Stimulated activated CD4-positive, alpha-beta T cell treated with anti-CD3 and anti-CD28 coated beads, Interleukin-1b, Interleukin-23, amount 100 ng/mL, for 48 hours (primary cell): ENCODE measurements at places on chromosomes 6 and 20.

GRCh38 chr20:30985386-30985785, 272.1 kb upstream of the DEFB115 start:
- no peak for DNase-seq

GRCh38 chr6:95413789-95414188, 163.5 kb upstream of the MANEA start:
- no peak for DNase-seq

GRCh38 chr6:108406943-108407342, 112.1 kb downstream of the AFG1L start:
- no peak for DNase-seq

DNA sequence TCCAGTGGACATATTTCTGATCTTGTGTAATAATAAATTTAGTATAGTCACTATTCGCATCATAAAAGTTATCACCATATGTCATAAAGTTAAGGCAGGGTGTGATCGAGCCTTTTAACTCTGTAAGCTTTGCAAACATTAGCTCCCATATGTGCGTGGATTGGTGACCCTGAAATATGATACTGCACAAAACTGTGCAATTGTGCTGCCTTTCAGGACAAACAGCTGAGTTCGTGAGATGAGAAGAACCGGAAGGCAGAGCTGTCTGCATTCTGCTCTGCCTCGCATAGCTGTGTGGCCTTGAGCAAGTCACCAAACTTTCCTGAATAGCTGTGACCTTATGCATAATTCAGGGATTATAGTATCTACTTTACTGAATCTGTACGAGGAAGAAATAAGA, 3.2 kb upstream of the PLEKHG1 start:
- DNase-seq: no peak

GRCh38 chr20:39993742-39994141, 695.3 kb downstream of the MAFB start:
- DNase-seq: no peak

- DNase-seq: no peak
These were observed 9.4 kb downstream of the STX11 start for GRCh38 chr6:144159742-144160141.

- DNase-seq: no peak
These were observed 56.1 kb upstream of the LAMP5 start for GRCh38 chr20:9458138-9458796.

DNA sequence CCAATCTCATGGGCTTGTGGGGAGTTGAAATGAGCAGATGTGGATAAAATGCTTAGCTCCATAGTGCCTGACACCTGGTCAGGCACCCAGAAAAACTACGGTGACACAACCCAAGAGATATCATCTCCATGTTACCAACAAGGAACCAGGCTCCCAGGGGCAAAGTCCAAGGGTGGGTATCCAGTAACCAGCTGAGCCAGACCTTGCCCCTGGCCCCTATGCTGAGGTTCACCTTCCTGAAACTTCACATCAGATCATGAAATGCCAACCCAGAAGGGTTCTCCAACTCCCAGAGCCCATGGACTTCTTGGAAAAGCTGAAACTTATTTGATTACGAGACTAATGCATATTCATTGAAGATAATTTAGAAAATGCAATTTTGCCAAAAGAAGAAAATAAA, 141.8 kb upstream of the KCNG1 start:
- DNase-seq: no peak

GRCh38 chr6:116409756-116410155, 39.0 kb downstream of the DSE start:
- DNase-seq: no peak

- peak; percentile 14 for DNase-seq
These were observed 1.9 kb upstream of the POU3F2 start for GRCh38 chr6:98832284-98833056.

DNA sequence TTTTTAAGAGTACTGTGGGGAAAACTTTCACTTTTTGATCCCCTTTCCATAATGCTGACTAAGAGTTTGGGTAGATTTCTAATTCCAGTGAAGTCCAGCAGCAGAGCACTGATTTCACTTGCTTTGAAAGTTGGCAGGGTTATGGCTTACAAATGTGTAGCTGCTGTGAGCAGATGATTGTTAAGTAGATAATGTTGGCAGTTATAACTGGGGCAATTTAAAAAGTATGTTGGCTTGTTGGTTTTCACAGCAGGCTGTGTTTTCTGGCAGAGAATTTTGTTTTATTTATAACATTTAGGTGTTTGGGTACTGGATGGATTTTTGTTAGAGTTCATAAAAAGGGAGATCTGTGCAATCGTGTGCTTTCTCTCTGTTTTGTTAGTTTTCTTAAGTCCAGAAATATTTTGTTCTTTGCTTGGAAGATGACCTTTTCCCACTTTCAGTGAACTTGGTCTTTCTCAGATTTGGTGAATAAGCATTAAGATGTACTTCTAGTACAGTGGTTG, 31.4 kb downstream of the AFDN start:
- no peak for DNase-seq

DNA sequence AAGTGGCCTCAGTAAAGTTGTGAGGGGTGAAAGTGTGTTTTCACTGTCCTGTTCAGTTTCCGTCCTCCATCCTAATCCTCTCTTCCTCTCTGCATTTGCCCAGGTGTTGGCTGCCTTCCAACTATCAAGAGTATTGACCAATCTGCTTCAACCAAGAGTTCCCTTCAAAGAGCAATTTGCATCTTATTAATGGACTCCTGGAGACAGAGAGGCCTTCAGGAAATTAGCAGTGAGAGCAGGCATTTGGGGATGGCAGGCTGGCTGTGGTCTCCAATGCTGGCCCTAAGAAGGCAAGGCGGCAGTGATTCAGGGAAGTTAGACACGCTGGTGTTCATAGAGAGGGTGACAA, 77.2 kb downstream of the GPR6 start:
- DNase-seq: no peak

DNA sequence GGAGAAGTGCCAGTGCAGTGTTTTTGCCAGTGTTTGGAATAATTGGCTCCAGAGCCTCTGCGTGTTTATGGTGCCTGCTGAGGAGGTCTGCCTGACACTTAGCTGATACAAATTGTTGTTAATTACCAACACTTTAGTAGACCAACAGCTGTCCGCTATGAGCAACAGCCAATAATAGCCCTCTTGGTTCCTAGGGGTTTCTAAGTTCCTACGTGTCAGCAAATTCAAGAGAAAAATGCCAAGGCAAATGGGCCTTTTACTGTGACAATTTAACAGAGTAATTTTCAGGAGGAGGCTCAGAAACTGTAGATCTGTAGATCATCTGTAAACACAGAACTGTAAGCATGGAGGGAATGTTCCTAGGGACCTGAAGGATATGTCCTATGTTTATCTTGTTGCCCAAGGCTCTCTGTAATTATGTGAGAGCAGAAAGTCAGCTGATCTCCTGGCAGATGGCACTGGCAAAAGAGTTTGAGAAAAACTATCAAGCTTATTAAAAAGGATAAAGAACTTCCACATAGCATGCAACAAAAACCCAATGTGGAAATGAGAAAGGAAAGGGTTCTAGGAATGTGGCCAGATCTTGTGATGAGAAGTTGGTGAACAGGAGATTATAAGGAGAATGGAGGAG, 157.7 kb downstream of the GJA1 start:
- DNase-seq: no peak

DNA sequence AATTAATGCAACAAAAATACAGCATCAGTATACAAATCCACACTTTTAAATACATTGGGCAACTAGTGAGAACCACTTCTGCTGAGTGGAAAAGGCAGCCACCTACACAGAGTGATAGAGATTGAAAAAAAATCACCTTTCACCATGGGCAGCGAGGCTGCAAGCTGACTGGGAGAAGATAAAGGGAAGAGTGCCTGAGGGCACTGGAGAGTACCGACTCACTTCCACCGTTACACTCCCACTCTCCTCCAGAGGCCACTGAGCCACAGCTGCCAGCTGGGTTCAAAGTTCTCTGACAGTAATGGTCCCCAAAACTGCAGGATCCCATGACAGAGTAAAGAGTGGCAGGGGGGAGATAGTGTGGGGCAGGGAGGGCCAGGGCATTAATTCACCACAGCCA, 24.1 kb downstream of the PXT1 start:
- DNase-seq: no peak

DNA sequence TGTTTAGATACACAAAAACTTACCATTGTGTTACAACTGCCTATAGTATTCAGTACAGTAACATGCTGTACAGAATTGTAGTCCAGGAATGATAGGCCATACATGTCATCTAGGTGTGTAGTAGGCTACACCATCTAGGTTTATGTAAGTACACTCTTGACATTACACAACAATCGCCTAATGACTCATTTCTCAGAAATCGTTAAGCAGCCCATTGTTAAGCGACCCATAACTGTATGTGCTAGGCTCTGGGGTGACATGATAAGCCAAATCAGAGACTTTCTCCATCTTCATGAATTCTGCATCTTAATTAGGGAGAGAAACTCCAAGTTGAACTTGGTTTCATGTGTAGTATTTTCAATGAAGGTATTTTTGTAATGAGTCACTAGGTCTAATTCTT, 17.2 kb downstream of the STK35 start:
- DNase-seq: peak; percentile 27

- DNase-seq: no peak
These were observed 18.0 kb downstream of the MCM8 start for GRCh38 chr20:5968462-5968861.

DNA sequence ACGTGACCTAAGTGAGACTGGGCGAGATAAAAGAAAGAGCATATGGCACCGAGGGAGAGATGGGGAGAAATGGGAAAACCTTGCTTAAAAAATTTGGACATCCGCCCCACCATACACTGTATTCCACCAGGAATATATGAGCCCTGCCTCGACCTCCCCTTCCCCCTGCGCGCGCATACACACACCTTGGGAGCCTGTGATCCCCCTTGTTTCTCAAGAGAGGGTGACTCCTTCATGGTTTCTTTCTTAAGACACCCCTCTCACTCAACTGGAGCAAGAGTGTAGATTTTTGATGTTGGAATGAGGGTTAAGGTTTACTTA, 480 bp downstream of the ABCF1 start:
- DNase-seq: no peak

GRCh38 chr6:108872141-108872557, 23.9 kb downstream of the ARMC2 start:
- peak; percentile 13 for DNase-seq

- DNase-seq: no peak
These were observed 197.7 kb downstream of the BCAS1 start for GRCh38 chr20:53872561-53873229.

- no peak for DNase-seq
These were observed 667 bp downstream of the CAP2 start for GRCh38 chr6:17393892-17394631.

DNA sequence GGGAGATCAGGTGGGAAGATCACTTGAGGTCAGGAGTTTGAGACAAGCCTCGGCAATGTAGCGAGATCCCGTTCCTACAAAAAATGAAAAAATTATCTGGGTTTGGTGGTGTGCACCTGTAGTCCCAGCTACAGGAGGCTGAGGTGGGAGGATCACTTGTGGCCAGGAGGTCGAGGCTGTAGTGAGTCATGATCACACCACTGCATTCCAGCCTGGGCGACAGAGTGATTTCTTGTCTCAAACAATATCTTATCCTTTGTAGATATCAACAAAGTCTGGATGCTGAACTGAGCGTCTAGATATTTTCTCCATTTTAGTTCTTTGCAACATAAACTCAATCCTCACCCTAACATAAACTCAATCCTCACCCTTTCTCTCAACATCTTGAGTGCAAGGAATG, 197.6 kb downstream of the DTNBP1 start:
- no peak for DNase-seq

DNA sequence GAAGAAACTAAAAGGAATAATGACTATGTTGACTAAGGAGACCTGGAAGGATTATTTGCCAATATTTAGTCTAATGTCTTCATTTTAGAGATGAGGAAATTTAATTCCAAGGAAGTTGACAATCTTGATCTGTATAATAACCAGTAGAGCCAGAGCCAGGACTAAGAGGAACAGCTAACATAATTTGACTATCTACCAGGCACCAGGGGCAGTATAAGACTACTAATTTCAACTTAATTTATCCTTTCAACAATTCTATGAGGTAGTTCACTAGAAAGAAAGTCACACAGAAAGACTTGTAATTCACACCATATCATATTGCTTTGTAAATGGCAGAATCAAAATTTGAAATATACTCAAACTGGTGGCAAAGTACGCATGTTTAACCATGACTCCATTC, 273.0 kb upstream of the STXBP5 start:
- no peak for DNase-seq

DNA sequence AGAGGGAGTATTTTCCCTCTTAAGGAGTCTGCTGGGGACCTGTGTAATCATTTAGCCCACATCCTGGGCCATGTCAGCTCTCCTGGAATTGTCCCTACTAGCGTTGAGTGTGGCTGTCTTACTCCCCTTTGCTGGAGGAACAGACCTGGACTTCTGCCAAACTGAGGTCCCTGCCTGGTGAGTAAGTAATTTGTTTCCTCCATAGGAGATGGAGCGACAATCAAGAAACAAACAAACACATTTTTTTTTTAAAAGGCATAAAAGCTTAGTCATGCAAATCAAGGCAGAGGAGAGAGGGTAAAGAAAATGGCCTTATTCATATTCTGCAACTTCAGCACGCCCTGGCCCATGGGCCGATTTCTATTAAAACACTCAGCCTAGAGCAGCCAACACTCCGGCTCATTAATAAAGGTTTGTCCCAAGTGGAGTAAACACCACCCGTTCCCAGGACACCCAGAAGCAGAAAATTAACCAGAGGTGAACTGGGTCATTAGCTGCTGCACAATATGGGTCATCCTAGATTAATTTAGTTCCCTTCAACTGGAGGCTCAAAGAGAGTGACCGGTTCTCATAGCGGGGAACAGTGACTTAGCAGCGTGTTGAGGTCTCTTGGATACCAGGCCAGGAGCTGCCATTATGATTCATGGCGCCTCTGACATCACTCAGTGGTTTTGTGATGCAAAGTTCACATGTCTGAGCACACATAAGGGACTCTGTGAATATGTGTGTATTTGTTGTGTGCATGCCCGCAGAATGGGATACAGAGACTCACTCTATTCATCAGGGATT, 165.0 kb upstream of the SULF2 start:
- no peak for DNase-seq

DNA sequence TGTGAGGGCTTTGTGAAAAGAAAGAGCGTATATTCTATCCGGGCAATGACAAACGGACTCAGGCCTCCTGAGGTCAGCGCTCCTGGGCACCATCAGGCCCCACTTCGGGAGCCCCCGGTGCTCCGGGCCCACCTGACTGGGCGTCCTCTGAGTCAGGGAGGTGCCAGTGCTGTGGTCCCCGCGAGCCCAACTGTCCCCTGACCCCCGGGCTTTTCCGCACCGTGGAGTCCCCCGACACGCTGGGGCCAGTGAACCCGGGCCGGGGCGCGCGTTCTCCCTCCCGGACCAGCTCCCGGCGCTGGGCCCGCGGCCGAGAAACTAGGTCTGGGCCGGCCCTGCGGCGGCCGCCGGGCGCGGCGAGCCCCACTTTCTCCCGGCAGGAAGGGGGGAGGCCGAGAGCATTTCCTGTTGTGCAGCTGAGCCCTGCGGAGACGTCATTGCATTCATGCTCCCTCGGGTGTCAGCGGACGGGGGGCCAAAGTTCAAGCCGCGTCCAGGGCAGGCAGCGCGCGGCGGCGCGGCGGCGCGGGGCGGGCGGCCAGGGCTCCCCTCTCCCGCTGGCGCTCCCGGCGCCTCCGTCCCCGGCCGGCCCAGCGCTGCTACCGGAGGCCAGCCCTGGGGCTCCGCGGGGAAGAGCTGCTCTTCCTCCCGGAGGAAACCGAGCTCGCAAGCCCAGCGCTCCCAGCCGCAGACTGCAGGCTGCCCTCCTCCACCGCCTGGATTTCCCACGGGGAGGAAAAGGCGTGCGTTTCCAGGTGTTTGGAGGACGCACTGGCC, 18.3 kb downstream of the HIVEP2 start:
- DNase-seq: peak; percentile 66
